ENCODE measurements at places on chromosomes 1 and 21.

- DNase-seq: no peak
Observed at GRCh38 chr1:89757532-89757931, 63.3 kb upstream of the LRRC8D start.

DNA sequence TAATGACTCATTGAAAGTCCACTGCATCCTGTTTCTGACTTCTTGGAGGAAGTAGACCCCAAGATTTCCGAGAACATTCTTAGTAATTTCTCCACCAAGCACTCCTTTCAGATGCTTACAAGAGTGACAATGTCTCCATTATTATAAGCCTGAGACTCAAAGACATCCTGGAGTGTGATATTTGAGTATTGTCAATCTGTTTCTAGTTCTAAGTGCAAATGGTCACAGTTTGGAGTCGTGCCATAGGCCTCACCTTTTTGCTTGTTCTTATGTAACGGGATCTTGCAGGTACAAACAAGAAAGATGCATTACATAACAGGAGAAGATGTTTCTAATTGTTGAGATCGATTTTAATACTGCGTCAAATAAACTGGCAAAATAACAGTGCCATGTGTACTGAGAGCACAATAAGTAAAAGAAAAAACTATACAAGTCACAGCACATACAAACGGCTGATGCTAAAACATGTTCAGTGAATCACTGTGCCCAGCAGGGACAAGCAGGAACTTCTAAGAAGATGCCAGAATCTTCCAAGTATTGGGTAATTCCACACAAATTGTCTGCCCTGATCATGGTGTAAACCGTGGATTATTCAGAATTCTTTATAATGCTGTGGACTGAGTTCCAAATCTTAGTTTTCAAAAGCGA lies 54.1 kb downstream of the CD2 start:
- DNase-seq: no peak

GRCh38 chr1:26015358-26015757 lies 6.2 kb upstream of the EXTL1 start:
- DNase-seq: no peak

DNA sequence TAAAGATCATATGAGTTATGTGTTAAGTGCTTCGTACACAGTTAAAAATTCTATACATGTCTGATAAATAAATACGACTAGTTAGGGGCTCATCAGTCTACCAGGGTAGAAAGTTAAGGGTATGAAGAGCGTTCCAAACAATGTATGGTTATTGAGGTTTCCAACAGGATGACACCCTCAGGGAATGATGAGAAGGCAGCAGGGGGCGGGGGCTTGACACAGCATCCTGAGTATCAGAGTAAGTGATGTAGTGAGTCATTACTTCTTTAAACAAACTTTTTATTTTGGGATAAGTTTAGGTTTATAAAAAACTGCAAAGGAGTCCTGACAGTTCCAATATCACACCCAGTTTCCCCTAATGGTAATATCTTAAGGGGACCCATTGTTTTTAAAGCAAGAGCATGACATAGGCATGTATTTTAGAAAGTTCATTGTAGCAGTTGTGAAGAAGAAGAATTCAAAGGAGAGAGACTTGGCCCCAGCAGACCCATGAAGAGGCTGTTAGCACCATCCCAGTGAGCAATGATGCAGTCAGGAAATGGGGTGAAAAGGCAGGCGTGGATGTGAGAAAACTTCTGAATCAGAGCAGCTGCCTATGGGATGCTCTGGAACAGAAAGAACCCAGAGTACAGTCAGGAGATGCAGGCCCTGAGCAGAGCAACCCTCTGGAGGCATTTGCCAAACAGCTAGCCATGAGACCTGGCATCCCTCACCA lies 15.0 kb upstream of the PSMB2 start:
- no peak for DNase-seq

- DNase-seq: no peak
Observed at GRCh38 chr21:44299085-44299457, 782 bp upstream of the PFKL start.

DNA sequence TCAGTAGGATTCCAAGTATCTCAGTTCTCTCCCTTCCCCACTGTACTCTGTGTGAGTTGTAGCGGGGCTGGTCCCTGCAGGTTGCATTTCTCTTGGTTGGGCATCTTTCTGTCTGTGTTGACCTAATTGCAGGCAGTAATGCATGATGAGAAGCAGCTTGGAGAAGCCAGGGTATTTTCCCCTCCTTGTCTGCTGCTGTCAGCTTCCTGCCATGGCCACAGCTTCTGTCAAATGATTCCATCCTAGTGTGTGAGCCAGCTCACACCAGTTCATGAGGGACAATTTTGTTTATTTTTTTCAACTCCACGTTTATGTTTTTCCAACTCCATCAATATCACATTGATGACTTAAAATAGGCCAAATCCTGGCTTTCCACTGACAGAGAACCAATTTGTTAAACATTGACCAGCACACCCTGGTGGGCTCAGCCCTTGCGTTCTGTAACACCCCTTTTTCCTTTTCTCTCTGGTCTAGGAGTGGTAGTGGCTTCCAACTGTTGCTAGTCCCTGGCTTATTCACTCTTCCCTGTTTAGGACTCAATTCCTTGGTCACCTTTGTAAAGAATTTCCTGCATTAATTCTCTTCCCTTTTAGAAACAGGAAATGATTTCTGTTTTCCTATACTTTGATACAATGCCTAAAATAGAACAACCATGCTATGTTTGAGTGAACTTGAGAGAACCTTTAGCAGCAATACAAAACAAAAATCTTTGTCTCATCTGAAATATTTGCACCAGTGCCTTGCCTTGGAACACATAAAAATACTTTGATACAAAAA lies 44.9 kb upstream of the APOBEC4 start:
- no peak for DNase-seq

- DNase-seq: peak; percentile 9
Observed at GRCh38 chr1:31705080-31705866, 1.5 kb upstream of the COL16A1 start.

- DNase-seq: no peak
Observed at GRCh38 chr1:153343040-153343681, 5.5 kb downstream of the PGLYRP4 start.

GRCh38 chr1:200291106-200291505 lies 118.7 kb downstream of the ZNF281 start:
- DNase-seq: no peak

- DNase-seq: no peak
Observed at GRCh38 chr1:100250264-100250663, 630 bp upstream of the DBT start.

- DNase-seq: no peak
Observed at GRCh38 chr1:30290581-30290980, 432.8 kb downstream of the MATN1 start.

Data from stimulated activated CD4-positive, alpha-beta T cell treated with anti-CD3 and anti-CD28 coated beads, Interleukin-1b, Interleukin-23, amount 100 ng/mL, for 1 hour (primary cell).